ENCODE measurements at places on chromosomes 11 and 22.

- no peak for DNase-seq
Measured at GRCh38 chr11:82792319-82792718, 58.7 kb upstream of the FAM181B start.

- DNase-seq = peak; percentile 26
Measured at GRCh38 chr22:30969532-30970355, 679 bp downstream of the TUG1 start.

- DNase-seq = no peak
Measured at GRCh38 chr11:68329978-68330699, 17.7 kb downstream of the LRP5 start.

GRCh38 chr11:15750535-15751308 lies 605.6 kb downstream of the SOX6 start:
- no peak for DNase-seq

DNA sequence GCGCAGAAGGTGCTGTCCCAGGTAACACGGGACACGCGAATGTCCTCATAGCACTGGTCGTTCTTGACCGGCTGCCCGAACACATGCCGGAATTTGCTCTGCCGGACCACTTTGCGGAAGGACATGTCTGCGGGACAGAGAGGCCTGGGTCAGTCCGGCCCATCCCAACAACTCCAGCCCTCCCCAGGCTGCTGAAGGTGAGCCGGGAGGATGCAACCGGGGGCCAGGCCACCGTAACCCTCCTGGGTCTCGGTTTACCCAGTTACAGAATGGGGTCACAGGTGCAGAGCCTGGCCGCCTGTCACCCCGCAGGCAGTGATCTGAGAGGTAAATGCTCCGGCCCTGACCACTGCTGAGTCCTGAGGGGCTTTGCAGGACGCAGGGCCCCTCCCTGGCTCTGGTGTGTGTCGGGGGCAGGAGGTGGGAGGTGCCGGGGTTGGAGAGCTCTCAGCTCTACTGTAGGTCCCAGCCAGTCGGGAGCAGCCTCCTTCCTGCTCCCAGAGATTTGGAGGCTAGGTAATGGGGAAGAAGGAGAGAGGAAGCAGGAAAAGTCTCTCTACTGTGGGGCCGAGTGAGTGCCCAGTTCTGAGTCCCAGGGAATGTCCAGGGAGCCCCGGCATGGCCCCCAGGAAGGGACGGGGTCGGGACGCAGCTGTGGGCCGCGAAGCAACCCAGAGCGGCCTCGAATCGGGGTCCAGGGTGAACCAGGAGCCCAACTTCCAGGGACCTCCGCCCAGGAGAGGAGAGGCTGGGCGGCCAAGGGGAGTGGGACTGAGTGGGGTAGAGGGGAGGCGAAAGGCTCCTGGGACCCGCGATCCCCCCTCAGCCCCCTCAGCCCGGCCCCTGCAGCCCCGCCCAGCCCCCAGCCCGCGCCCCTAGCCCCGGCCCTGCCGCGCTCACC lies 522 bp downstream of the CORO1B start:
- DNase-seq = no peak

DNA sequence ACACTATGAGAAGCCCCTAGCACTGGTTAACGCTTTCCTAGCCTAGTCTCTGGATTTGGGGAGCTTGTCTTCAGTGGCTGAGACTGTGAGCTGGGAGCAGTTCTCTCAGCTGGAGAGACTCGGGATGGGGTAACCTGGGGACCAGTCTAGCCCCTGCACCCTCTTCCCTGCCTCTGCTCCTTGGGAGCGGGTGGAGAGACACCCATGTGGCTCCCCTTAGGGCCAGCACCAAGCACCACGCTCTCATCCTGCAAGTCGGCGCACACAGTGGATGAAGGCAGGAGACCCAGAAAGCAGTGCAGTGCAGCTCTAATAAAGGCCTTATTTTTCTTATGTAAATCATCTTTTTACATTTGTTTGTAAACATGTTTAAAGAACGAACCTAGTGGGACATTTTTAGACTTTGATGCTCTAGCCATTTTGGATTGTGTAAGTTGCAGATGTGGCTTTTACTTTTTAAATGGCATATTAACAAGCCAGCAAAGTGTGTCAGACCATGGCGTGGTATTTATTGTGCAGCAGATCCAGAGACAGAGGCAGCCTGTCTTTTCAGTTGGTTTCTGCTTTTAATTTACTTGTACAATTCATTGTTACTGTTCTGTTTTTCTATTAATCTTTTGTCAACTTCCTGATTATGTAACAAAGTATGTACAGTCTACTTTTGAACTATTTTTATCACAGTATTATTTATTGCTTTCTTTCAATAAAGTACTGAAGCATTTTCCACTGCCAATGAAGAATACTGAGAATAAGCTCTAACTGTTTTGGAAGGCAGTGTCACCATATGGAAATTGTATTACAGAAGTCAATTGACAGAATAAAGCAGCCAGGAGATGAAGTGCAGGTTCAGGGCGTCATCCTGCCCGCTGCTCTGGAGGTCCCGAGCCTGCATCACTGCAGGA lies 14.4 kb upstream of the CTTN start:
- DNase-seq = no peak

- no peak for DNase-seq
Measured at GRCh38 chr11:14409891-14410290, 50.9 kb upstream of the RRAS2 start.

DNA sequence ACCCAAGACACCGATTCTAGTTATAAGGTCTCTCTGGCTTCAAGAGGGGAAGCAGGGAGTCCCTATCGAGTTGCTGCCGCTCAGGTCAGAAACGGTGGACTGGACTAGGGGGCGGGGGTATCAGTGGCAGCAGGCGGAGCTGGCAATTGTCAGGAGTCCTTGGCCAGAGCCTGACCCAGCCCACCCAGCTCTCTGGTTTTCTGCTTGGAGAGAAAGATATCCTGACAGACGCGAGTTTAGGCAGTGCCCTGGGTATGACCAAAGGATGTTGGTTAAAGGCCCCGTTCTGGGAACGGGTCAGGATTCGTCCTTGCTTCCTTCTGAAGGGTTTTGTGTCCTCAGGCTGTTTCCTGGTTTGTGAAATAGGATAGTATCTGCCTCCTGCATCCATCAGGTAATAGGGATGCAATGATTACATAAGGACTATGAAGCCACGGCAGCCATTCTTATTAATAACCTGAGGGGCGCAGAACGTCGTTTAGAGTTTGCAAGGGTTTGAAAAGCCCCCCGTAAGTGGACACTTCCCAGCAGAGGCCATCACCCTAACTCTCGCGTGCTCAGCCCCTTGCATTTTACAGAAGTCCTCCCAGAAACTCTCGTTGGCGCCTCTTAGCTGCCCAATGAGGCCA lies 700 bp upstream of the DEPDC5 start:
- no peak for DNase-seq

- peak; percentile 35 for DNase-seq
Measured at GRCh38 chr22:17436981-17437412, 67.7 kb downstream of the CECR2 start.

GRCh38 chr11:36774603-36775002 lies 176.6 kb upstream of the RAG2 start:
- no peak for DNase-seq

DNA sequence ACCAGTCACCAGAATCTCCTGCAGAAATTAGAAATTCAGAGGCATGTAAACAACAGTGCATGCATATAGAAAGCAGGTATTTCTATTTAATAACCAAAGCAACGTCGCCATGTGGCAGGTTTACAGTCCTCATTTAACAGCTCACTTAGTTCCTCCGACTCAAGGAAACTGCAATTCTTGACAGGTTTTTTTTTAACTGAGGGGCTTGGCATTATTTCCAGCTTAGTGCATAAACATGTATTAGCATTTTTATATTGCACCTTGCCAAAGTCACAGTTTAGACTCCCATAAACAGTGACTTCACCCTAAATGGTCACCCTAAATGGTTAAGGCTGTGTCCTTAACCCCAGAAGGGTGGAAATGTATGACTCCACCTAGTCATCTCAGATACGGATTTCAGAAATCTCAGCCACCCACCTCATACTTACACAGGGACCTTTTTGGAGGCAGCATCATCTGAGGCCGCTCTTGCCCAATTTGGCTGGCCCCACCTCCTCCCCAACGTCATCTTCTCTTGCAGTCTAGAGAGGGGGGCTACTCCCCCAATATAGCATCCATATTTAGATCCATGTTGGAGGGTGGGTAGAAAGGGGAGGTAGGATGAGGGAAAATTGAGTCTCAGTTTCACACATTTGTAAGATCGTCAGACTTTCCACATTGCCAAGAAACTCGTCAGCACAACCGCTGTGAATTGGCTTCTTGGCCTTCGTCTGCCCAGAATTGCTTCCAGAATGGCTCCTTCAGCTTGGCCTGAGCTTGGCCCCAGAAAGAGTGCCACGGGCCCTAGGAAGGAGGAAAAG lies 31.8 kb upstream of the SLC35C1 start:
- no peak for DNase-seq

- peak; percentile 76 for DNase-seq
Measured at GRCh38 chr22:22942511-22943329, 55.1 kb downstream of the IGLL5 start.

DNA sequence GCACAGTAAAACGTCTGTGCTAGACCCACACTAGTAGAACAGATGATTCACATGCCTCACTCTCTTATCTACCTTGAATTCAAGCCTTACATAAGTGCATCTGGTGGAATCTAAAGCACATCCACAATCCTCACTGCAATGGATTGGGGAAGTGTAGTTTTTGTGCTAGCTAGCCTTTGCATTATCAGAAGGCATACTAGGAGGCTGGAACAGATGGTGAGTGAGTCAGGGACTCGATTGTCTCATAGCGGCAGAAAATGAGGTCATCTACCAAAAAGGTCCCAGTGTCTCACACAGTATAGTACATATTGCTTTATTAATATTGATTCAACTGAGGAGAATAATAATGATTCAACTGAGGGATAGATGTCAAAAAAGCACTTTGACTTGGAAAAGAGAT lies 9.3 kb downstream of the MSANTD4 start:
- DNase-seq = no peak

DNA sequence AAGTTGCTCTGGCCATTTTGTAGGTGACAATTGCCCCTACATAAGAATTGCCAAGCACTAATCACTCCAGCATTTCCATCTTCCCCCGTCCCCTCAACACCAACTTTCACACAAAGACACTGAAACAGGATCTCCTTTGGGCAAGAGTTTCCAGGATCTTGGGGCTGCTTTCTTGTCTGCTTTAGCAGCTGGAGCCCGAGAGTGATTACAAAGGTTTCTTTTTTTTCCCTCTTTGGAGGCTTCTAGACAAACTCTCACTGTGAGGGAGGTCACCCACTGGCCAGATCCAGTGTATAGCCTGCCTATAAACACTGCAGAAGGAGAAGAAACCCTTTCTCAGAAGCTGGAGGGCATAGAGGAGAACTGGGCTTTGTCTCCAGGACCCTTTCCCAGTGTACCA lies 92.5 kb downstream of the APIP start:
- peak; percentile 75 for DNase-seq

DNA sequence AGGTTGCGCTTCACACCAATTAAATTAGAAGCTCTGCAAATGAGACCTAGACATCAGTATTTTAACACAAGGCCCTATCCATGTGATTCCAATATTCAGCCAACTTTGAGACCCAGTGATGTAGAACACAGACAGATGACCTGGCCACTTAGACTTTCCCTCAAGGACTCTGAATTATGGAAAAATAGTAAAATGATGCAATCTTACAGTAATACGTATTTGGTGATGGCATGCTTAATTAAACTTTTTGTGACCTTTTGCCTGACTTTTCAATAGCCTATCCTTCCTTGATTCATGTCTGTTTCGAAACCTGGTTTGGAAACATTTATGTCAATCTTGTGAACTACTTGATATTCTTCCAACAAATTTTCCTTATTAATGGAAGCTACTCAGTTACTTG lies 521.2 kb downstream of the KCNA4 start:
- DNase-seq = no peak

GRCh38 chr11:15738931-15739330 lies 617.4 kb downstream of the SOX6 start:
- no peak for DNase-seq

DNA sequence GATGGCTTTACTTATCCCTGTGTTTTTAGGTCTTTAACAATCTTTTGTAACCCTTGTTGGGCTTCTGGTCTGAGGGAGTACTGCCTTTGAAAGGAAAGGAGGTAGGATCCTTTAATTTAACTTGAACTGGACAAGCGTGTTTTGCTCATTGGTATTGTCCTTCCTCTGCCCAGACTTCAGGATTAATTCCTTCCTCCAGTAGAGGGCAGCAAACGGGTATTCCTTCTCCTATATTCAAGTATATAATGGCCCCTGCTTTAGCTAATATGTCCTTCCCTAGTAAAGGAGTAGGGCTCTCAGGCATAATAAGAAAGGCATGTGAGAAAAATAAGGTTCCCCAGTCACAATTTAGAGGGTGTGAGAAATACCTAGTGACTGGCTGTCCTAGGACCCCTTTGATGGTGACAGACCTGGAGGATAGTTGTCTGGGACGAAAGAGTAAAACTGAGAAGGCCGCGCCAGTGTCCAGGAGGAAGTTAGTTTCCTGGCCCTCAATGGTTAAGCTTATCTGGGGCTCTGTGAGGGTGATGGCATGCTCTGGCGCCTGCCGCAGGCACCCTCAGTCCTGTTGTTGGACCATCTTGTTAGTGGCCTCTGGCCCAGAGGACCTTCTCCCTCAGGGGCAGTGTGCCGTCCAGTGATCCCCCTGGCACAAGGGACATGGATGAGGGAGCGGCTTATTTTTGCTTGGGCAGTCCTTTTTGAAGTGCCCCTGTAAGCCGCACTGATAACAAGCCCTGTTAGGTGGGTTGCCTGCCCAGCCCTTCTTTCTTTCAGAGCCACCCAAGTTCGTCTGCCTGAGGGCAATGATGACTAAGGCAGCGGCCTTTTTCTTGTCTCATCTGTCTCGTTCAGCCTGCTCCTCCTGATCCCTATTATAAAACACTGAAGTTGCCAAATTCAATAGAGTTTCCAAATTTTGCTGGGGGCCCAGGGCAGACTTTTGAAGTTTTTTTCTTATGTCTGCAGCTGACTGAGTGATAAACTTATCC lies 51.8 kb downstream of the C11orf71 start:
- peak; percentile 14 for DNase-seq

All from COLO829 (cell line).